ENCODE measurements at places on chromosomes 16 and 17.

DNA sequence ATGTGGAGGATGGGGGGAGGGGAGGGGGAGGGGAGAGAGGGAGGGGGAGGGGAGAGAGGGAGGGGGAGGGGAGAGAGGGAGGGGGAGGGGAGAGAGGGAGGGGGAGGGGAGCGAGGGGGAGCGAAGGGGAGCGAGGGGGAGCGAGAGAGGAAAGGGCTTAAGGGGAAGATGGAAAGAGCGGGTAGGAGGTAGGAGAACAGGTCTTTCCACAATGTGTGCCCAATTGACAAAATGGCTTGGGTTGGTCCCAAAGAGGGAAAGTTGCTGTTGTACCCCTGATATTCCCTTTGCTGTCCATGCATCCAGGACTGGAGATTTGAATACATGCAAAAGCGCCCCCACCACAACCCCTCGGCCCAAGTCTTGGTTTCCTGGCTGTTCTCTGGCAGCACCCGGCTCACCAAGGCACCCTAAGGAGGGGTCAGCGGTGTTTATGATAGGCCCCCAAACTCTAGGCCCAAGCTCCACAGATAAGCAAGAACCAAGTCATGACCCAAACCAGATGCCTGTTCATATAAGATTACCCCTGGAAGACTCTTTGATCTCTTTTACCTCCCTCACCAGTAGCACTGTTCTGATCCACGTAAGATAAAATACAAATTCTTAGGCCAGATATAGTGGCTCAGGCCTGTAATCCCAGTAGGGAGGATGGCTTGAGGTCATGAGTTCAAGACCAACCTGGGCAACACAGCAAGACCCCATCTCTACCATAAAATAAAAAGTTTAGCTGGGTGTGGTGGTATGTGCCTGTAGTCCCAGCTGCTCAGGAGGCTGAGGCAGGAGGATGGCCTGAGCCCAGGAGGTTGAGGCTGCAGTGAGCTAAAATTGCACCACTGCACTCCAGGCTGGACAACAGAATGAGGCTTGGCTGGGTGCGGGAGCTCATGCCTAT, 119.6 kb downstream of the ZFHX3 start:
- DNase-seq, result no peak

DNA sequence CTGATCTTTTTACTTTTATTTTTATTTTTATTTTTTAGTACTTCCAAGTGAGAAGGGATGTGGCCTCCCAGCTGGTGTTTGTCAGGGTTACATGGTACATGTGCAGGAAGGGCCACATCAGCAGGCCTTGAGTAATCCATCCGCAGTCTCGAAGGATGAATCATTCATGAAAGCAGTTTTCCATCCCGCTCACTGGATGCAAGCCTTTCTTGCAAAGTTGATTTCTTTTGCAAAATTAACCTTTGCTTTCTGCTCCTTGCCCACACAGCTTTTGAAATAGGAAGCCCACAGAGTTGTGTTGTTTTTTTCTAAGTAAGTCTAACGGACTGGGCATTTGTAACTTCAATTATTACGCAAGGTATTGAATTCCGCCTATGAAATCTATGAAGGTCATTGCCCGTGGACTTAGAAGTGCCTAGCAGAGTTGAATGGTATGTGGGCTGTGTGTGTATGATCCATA, 157.4 kb downstream of the PRKCA start:
- no peak for DNase-seq

DNA sequence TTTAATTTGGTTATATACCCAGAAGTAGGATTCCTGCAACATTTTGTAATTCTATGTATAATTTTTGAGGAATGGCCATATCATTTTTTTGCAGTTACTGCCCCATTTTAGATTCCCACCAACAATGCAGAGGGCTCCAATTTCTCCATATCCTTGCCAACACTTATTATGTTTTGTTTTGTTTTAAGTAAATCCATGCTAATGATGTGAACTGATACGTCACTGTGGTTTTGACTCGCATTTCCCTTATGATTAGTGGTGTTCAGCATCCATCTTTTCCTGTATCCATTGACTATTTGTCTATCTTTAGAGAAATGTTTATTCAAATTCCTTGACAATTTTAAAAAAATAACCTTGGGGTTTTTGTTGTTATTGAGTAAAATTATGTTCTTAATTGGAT, 826.4 kb downstream of the CDH11 start:
- no peak for DNase-seq

DNA sequence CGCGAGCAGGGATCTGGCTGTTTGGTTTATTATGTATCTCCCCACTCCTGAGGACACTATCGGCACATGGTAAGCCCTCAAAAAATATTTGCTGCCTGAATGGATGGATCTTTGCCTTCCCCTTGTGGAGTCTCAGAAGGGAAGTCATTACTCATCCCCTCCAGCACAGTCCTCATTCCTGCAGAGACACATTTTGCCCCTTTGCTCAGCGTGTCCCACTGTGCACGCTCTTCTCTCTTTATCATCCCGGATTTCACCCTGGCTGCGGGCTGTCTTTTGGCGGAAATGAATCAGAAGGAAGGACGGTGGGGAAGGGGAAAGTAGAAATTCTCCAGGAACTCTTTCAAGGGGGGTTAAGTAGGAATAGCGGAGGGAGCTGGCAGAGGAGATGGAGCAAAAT, 125.2 kb upstream of the CDC42EP4 start:
- DNase-seq, result no peak

DNA sequence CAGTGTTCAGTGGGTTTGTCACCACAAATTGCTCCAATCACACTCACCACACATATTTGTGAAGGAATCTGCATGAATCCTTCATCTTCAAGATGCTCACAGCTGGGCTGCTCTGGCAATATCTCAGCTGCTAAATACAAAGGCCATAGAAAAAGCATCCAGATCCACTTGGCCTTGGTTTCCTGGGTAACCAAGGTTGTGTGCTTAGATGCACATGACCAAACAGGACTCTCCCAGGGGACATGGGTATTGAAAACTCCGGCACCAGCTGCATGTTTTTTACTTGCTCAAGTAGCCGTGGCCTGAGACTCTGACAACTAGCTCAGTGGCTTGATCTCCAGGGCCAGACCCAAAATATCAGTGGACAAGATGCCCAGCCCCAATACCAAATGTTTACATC, 131.3 kb downstream of the CBLN1 start:
- no peak for DNase-seq

DNA sequence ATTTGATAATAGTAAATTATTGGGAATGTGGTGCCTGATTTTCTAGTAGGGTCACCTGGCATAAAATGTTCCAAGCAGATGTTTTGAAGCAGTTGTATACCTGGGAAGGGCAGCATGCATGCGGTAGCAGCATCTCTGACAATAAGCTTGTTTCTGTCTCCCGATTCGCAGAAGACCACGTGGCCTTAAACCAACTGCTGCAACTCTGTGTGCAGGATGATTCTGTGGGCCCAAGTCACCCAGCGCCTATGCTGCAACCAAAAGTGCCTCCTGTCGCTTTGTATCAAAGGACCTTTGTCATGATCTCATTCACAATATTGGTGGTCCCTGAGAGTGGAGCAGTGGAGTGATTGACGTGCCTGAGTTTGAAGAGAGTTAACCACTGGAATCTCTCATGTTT, 8.1 kb downstream of the NDEL1 start:
- no peak for DNase-seq

DNA sequence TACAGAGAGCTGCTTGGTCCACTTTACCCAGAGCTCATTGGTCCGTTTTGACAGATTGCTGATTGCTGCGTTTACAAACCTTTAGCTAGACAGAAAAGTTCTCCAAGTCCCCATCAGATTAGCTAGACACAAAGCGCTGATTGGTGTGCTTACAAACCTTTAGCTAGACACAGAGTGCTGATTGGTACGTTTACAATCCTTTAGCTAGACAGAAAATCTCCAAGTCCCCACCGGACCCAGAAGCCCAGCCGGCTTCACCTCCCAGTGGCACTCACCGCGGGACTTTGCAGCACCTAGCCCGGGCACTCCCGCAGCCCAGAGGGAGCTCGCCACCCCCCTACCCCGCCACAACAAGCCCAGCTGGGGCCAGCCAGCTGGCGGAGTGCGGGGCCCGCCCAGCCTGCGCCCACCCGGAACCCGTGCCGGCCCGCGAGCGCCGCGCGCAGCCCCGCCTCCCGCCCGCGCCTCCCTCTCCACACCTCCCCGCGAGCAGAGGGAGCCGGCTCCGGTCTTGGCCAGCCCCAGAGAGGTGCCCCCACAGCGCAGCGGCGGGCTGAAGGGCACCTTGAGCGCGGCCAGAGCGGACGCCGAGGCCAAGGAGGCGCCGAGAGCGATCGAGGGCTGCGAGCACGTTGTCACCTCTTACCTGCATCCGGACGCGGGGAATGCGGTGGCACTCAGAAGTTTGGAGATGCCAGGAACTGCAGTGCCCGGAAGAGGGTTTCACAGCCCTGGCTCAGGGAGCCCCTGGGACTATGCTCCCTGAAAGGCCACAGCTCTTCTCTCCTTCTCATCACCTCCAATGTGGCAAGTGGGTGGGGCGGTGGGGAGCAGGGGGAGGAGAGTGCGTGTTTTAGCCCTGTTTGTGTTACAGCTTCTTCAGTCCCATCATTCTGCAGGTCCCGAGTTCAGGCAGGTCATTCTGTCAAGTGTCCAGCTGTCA, 1504.5 kb downstream of the CDH11 start:
- DNase-seq, result no peak

GRCh38 chr16:81480606-81481206, 36.1 kb downstream of the CMIP start:
- no peak for DNase-seq

GRCh38 chr16:89395150-89396142, 94.9 kb downstream of the ANKRD11 start:
- no peak for DNase-seq

DNA sequence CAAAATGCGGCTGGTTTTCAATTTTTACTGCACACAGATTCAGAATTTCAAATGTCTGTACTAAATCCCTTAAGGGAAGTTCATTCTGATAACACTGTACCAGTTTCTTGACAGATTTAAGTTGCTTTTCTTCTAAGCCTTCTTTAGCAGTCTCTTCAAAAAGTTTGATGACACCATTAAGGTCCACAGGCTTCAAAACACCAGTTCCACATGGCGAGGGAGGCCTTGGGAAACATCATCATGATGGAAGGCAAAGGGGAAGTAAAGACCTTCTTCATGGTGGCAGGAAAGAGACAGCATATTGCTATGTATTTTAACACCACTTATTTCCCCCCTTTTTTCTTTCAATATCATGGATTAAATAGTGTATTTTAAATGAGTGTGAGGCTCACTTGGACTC, 24.5 kb downstream of the NLRC5 start:
- no peak for DNase-seq

GRCh38 chr16:17286443-17286842, 184.3 kb downstream of the XYLT1 start:
- DNase-seq, result no peak

GRCh38 chr16:11016524-11016988, 72.2 kb downstream of the CLEC16A start:
- no peak for DNase-seq

- no peak for DNase-seq
These were observed 14.2 kb downstream of the POLR3K start for GRCh38 chr16:38941-39892.
